NCI-H2081 treated with DMSO at 0.1 percent for 48 hours (cell line): ENCODE measurements at places on chromosomes 7 and 10.

DNA sequence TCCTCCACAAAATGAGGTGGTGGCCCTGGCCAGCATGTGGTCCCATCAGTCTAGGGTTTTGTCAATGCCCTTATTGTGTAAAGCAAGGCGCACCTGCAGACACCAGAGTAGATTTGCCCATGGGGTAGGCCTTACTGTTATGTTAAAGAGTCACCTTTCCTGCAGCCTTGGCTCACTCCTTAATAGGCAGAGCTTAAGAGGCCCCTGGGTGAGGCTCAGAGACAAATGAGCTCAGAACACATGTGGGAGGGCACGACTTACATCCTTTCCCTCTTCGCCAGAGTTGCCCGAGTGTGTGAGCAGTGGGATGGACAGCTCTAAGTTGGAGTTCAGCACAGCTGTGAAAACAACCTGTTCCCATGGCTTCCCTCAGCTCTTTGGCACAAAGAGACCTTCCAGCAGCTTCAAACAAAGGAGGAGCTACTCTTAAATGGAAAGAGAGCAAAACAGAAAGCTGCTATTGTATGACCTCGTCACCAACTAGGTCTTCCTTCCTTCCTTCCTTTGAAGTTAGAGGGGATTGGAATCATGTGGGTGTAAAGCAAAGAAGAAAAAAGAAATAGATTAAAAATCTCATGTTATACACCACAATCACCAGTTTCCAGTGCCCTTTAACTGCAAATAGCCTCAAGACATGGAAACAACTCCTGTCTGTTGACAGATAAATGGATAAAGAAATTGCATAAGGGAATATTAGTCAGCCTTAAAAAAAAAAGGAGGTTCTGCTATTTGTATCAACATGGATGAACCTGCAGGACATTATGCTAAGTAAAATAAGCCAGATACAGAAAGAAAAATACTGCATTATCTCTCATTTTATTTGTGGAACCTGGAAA lies 11.9 kb upstream of the XPNPEP1 start:
- DNase-seq, result no peak

DNA sequence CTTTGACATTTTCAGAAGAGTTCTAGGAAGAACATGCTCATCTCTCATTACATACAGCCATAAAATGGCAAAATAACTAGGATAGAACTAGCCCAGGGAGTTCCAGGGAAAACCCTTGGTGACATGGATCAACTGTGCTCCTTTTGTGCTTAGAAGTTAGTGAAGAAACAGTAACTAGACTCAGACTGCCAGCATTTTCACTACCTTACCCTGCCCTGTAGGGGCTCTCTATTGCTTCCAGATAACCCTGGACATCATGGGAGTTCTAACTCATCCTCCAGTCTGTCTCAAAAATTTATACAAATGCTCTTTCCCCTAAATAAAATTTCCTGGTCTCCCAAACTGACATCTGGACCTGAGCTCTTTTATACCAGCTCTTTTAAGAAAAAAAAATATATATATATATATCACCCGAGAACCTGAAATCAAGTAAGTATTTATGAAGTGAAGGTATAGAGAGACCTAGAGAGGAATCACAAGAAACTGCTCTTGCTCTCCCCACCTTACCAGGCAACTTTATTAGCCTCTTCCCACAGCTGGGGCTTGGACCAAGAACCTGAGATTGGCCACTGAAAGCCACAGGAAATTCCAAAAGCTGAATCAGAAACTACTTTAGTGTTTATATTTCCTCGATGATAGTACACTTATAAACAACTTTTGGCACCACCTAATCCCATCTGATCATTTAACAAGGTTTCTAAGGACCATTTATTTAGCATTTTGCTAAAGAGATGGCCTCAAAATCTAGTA lies 101.4 kb downstream of the RELN start:
- DNase-seq, result no peak

GRCh38 chr7:14751461-14751860 lies 151.1 kb downstream of the DGKB start:
- no peak for DNase-seq

GRCh38 chr7:114859477-114859876 lies 62.4 kb upstream of the MDFIC start:
- no peak for DNase-seq

DNA sequence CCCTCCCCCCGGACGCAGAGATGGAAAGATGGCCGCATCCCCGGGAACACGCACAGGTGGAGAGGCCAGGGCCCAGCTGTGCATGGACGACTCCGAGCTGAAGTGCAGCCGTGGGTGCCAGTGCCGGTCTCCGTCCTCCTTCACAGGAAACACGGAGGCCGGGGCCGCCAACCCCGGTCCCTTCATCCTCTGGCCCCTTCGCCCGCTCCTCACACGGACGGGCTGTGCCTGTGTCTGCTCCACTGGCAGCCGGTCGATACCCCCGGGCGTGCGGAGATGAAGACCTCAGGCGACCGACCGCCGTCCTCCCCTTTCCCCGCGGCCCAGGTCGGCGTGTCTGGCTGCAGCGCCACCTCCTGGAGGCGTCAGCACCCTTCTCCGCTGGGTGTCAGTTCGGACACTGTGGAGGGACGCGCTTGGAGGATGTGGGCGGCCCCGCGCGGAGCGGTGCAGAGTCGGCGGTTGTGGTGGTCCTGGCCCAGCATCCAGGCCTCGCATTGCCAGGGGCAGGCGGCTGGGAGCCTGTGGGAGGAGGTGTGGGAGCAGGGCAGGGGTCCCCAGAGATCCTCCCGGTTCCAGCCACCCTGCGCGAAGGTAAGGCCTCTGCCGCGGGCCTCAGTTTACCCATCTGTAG lies 9.9 kb downstream of the ZNF511 start:
- DNase-seq, result no peak

- DNase-seq, result no peak
Measured at GRCh38 chr7:94088560-94088959, 84.4 kb upstream of the BET1 start.

- no peak for DNase-seq
Measured at GRCh38 chr7:36568452-36568849, 155.8 kb downstream of the AOAH start.

DNA sequence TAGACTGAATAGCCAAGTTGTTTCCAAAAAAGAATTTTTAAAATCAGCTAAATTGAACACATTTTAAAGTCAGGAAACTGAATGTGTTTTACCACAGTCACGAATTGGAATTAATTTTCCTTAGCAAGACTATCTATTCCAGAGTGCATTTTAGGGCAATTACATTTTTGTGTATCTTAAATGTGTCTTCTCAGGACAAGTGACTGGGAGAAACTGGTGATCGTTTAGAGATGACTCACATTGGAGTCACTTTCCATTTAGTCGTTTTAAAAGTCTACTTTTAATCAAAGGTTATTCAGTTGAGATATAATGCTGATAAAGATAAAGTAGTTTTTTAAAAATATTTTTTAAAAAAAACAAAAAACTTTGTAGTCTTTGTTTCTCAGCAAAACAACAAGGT lies 191.7 kb upstream of the SLC26A5 start:
- DNase-seq, result no peak

DNA sequence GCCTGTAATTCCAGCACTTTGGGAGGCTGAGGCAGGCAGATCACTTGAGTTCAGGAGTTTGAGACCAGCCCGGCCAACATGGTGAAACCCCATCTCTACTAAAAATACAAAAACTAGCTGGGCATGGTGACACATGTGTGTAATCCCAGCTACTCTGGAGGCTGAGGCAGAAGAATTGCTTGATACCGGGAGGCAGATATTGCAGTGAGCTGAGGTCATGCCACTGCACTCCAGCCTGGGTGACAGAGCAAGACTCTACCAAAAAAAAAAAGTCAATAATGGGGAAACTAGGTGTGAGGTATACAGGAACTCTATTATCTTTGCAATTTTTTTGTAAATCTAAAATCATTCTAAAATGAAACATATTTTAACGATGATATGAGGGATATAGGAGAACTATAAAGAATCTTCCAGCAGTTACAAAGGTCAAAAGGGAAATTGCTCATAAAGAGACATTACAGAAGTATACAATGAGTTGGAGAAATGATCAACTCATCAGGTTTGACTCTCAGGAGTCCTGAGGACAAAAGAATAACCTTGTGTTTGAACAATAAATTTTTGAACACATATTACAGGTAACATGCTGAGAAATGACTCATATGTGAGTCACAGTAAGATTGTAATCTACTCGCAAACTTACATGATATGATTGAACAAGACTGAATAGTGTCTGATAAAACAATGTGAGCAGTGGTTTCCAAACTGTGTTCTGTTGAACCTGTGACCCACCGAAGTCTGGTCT lies 272.6 kb downstream of the FGFR2 start:
- DNase-seq, result no peak

DNA sequence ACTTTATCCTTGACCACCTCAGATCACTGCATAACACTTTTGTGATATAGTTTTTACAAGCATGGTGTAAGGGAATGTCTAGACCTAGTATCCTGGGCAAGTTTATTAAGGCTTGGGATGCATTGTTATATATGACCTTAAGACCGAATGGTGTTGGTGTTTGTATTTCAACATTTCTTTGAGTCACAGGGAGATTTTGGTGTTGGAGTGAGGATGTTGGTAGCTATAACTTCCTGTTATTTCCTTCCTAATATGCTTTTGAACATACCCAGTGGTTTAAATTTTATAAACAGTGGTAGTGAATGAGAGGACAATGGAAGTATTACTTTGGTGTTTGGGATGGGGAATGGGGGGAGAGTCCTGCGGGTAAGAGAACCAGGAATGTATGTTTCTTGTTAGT lies 2.6 kb downstream of the EXOC4 start:
- no peak for DNase-seq

GRCh38 chr10:110168601-110169481 lies 38.6 kb upstream of the MXI1 start:
- DNase-seq, result no peak

GRCh38 chr7:6016653-6016966 lies 7.5 kb downstream of the AIMP2 start:
- DNase-seq, result no peak

DNA sequence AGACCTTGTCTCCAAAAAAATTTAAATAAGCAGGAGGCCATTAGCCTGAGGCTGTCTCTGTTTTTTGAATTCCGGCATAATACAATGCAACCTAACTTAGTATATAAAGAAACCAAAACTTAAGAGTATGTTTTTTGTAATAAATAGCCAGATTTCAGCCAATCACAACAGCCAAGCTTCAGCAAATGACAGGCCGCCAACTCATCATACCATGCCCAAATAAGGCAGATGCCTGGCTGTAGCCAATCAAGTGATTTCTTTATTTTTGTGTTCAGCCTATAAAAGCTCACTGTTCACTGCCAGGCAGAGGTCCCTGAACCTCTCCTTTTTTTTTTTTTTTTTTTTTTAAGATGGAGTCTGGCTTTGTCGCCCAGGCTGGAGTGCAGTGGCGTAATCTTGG lies 12.7 kb upstream of the PURB start:
- DNase-seq, result no peak

DNA sequence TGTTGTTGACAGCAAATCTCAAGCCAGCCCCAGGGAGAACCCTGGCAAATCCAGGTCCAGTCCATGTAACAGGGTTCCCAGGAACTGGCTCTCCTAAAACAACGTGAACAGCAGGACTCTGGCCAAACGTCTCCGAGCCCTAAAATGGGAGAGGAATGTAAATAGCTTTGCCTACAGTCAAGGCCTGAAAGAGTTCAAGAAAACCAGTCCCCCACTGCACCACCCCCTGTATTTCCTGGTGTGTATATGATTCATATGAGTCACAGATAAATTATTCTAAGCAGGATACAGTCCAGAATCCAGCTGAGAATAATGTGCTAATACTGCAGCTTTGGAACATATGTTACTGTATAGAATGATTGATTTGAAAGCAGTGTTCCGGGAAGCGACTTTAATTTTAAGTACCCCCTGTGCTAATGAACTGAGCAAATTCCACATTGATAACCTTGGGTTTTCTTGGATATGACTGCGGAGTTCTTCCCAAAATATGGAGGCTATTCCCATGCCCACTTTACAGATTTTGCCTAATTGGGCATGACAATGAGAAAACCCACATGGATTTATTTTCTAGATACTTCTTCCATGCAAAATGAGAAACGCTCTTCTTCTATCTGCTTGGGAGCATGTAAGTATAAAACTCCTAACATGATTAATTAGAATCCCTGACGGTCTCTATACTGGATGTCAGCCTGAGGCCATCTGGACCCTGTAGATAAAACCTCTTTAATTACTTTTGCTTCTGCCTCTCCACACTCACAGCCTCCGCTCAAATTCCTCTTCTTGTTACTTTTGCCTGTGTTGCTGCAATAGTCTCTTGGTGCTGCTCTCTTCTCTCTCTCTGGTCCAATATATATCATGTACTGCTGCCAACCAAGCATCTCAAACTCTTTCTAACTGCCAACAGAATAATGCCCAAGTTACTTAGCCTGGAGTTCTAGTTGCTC lies 50.2 kb downstream of the LAMB4 start:
- no peak for DNase-seq

- no peak for DNase-seq
Measured at GRCh38 chr10:58971796-58972491, 204.5 kb upstream of the PHYHIPL start.

DNA sequence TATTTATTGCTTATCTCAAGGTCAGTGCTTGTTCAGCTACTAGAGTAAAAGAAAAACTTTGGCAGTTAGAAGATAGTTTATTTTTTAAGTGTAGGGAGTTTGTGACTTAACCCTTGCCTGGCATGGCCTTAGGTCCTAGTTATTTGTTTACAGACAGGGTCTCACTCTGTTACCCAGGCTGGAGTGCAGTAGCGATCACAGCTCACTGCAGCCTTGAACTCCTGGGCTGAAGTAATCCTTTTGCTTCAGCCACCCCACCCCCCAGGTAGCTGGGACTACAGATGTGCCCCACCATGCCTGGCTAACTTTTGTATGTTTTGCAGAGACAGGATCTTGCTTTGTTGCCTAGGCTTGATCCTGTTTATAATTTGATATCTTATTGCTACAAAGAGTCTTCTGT lies 4.2 kb downstream of the ANLN start:
- no peak for DNase-seq

- DNase-seq, result no peak
Measured at GRCh38 chr7:149501651-149502050, 4.0 kb upstream of the ZNF746 start.

DNA sequence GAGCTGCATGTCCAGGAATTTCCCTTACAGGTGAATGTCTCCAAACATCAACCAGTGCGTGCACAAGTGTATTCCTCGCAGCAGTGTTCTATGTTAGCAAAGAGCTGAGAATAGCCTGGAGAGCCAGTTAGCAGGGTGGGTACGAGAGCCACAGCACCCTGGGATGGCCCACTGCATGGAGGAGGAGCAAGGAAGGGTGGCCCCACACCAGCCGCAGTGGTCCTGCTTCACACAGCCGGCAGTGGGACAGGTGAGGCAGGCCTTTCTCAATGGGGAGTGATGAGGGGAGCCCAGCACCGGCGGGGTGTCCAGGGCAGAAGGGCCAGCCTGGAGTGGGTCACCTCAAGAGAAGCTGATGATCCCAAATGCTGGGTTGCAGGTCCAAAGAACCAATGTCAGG lies 240.7 kb downstream of the TCERG1L start:
- DNase-seq, result no peak

- DNase-seq, result no peak
Measured at GRCh38 chr10:100184840-100185239, 989 bp downstream of the ERLIN1 start.

DNA sequence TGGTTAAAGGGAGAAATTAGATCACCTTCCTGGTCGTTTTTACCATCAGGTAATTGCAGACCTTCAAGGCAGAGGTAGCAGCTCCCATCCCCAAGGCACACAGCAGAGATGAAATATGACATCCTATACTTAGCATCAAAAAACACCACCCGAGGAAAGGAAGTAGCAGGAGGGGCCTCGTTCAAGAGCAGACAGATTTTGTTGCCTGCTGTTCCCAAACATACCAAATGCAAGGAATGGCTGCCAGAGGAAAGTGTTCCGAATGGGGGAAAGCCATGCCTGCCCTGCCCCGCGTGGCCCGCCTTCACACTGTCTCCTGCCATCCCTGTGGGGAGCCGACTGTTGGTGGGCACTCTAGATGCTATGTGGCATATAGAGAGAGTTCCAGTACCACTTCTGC lies 18.0 kb downstream of the FKBP6 start:
- DNase-seq, result no peak
